HCEC 1CT (cell line): ENCODE measurements at places on chromosomes 4 and X.
A peak's percentile ranks its signal among the peaks of the same experiment; 100 is the strongest.

DNA sequence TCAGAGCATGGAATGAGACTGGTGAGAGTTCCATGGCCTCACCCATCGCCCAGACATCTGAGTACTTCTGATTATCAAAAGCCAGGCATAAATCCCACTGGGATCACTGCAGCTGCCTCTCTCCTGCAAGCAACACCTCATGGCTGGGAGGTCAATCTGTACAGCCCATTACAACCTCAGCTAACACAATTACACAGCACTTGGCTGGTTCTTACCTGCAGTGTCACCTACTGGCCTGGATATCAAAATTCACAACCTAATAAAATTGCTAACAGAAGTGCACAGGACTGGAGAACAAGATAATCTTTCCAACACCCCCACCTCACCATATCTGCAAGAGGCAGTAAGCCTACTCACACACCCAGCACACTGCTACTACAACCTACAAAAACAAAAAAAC, 341.7 kb upstream of the NDST3 start:
- no peak for DNase-seq

- DNase-seq: peak; percentile 81
These were observed 25.3 kb downstream of the FAM241A start for GRCh38 chr4:112170451-112170993.

- DNase-seq: no peak
These were observed 89.5 kb downstream of the AASDH start for GRCh38 chr4:56297776-56298175.

DNA sequence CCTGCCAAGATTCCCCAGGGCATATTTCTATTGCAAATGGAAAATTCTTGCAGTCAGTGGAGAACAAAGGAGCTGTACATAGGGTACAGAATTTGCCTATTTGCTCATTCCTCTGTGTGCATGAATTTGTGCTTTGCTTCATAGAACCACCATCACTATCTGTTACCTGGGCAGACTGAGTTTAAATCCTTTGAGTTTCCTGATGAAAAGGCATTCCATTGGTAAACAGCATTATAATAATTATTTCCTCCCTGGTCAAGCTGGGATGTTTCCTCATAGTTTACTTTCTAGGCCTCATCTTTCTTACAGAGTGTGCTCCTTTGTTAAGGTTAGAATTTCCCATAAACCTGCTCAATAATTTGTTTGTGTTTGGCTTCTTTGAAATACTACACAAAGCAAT, 809 bp upstream of the SLC6A14 start:
- no peak for DNase-seq

GRCh38 chr4:76896614-76897535, 1.1 kb downstream of the SOWAHB start:
- DNase-seq: no peak

DNA sequence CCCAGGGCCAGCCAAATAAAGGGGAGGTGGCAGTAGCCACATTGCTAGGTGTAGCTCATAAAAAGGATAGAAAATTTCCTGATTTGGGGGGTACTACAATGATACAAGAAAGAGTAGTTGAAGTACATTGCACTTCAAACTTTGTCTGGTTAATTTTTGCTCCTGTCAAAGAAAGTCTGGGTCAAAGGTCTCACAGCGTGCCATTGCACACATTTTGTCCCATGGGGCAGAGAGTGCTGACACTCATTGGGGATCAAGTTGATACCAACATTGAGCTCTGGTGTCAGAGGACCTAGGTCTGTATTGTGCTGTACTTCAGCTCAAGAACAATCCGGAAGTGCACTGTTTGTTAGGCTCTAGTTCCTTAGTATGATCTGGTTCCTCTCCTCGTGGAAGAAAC, 229.2 kb upstream of the AGTR2 start:
- DNase-seq: no peak

- DNase-seq: peak; percentile 34
These were observed 124.7 kb downstream of the CAMK2D start for GRCh38 chr4:113636877-113637276.

DNA sequence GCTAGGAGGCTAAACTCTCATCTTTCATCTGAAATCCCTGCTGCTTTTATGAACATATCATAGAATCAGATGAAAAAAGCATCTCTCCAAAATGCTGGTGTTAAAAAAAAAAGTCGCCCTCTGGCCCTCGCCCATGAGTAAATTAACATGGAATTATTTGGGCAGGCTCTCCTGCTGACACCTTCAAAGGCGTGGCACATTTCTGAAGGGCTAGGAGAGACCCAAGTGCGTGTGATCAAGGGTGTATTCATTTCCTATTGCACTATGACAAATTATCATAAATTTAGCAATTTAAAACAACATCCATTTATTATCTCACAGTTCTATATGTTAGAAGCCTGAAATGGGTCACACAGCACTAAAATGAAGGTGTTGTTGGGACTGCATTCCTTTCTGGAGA, 5.1 kb downstream of the ANXA3 start:
- peak; percentile 26 for DNase-seq

DNA sequence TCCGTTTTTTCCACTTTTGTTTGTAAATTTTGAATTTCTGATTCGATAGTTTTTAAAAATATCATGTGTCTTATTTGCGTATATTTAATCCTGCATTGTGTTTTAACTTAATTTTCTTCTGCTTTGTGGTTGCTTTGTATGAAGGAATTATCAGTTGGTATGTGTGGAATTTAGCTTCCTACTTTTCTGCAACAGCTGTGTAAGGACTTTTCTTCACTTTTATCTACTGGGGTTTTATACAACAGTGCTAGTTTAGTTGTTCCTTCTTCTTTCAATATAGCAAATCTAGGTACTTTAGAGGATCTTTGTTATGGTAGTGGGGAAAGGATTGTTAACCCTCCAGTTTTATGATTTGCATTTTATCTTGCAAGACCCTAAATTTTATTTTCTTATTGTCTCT, 410.3 kb downstream of the CCSER1 start:
- no peak for DNase-seq

GRCh38 chr4:25330905-25331808, 18.6 kb downstream of the ZCCHC4 start:
- no peak for DNase-seq

GRCh38 chr4:123198706-123199105, 197.9 kb upstream of the SPRY1 start:
- DNase-seq: no peak

DNA sequence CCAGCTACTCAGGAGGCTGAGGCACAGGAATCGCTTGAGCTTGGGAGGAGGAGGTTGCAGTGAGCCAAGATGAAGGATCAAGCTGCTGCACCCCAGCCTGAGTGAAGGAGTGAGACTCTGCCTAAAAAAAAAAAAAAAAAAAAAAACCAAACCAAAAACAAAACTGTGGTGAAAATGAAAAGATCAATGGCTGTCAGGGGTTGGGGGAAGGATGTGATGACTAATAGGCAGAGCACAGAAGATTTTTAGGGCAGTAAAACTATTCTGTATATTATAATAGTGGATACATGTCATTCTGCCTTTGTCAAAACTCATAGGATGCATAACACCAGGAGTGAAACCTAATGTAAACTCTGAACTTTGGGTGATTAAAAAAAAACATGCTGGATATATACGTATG, 69.9 kb upstream of the ELOVL6 start:
- no peak for DNase-seq

- no peak for DNase-seq
These were observed 127.8 kb downstream of the PHKA2 start for GRCh38 chrX:18855919-18856644.

GRCh38 chr4:129344058-129344457, 248.1 kb downstream of the C4orf33 start:
- DNase-seq: no peak

DNA sequence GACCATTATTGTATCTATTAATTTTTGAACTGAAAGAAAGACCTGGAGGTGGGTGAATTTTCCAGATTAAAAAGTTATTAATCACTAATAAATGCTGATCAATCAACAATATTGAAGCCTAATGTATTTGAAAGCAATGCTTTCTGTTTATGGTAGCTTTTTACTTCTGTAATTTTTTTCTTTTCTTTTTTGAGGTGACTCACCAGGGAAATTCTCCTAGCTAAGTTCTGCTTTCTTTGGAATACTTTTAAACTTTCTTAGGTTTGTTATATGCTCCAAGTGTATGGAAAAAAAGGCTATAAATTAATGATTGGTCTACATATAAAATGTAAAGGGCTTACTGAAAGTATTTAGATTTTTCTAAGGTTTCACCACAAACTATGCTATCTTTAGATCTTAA, 94.2 kb downstream of the MBNL3 start:
- no peak for DNase-seq

DNA sequence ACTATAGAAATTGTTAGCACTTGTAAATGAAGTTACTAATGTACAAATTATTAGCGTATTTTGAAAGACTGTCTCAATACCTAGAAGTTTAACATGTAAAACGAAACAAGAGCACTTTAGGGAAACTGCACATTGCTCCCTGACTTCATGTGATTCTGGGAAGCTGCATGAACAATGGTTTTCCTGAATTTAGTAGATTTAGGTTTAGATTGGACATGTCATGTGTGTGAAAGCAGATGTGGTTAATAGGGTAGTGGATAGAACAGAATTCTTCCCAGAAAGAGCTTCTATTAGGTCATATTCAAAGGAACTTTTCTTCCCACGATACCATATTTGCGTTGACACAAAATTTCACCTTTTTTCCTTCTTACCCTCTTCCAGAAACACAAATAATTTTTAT, 14.9 kb upstream of the CXCL8 start:
- no peak for DNase-seq

- peak; percentile 18 for DNase-seq
These were observed 130.1 kb downstream of the MGST2 start for GRCh38 chr4:139795527-139796314.

DNA sequence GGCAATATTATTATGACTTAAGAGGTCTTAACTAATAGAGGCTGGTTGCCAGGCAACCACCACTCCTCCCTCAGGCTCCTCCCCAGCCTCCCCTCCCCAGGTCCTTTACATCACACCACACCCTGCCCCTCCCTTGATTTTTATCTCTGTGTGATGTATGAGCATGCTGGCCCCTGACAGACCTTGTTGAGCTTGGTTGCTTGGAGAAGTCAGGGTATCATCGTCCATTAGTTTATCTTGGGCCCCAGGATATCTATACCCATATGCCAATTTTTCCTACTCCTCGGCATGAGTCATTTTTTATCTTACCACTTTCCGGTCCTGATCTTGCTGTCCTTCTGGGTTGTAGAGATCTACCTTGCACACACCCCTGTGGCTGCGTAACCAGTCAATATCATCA, 2.5 kb downstream of the AKAP4 start:
- DNase-seq: no peak

DNA sequence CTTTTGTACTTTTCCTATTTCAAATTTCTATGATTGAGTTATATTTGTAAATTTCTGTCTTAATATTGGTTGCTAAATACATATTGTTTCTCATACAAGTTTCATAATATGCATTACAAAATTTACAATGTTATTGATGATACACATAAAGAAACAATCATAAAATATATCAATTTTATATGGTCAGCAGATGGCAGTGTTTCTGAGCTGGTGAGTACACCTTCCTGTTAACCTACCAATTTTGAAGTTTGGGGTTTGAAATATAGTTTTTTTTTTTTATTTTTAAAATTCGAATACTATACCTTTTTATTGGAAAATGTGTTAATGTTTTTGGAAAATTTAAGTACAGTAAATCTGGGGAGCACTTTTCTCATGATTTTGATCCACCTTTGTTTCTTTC, 1953.1 kb upstream of the ADGRL3 start:
- DNase-seq: no peak

GRCh38 chr4:91359041-91360031, 944.4 kb upstream of the GRID2 start:
- DNase-seq: no peak

GRCh38 chr4:116223040-116223732, 862.2 kb downstream of the TRAM1L1 start:
- DNase-seq: no peak

GRCh38 chr4:163200727-163201349, 34.1 kb upstream of the NAF1 start:
- DNase-seq: no peak

GRCh38 chr4:184344435-184344834, 126.8 kb upstream of the ENPP6 start:
- DNase-seq: no peak

GRCh38 chrX:110699109-110699508, 96.5 kb downstream of the CHRDL1 start:
- DNase-seq: peak; percentile 44

DNA sequence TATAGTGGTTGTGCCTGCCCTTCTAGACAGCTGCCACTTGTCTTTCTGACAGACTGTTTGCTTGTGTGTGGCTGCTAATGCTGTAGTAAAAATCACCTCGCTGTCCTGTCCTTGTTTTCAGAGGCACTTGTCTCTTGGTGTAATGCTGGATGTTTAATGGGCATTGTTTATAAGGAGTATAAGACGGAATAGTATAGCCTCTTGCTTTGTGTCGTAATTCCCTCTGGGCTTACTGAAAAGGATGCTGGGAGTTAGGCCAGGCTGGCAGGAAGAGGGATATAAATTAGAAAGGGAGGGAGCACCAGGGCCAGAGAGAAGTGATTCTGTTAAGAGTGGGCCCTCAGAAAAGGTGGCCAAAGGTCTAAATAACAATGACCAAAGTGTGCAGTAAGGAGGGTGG, 29.0 kb downstream of the NHS start:
- no peak for DNase-seq

GRCh38 chrX:140034916-140035315, 69.6 kb upstream of the CXorf66 start:
- DNase-seq: no peak

GRCh38 chr4:110638089-110638746, 15.3 kb upstream of the PITX2 start:
- no peak for DNase-seq

DNA sequence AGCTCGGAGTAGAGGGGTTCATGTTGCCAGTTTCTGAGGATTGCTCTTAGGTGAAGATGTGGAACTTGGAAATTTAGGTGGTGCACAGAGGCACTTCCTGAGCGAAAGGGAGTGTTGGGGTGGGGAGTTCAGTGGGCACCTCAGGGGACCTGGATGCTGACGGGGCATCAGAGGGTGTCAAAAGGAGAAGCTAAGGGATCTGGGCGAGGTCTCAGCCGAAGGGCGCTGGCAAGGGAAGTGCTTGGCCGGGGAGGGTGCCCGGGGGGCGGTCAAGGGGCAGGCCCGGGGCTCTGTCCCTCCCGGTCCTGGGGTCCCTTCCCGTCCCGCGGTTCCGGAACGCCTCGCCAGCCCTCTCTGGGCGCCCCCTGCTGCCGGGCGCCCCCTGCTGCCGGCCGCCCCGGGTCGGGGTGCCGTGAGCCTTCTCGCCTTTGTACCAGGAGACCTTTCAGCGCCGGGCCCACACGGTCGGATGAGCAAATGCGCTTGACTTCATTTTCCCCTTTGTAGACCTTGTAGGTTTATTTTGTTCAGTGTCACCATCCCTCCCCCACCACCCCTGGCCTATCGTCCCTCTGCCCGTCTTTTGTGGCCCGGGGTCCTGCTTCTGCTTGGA, 3.0 kb upstream of the PHOX2B start:
- DNase-seq: no peak

DNA sequence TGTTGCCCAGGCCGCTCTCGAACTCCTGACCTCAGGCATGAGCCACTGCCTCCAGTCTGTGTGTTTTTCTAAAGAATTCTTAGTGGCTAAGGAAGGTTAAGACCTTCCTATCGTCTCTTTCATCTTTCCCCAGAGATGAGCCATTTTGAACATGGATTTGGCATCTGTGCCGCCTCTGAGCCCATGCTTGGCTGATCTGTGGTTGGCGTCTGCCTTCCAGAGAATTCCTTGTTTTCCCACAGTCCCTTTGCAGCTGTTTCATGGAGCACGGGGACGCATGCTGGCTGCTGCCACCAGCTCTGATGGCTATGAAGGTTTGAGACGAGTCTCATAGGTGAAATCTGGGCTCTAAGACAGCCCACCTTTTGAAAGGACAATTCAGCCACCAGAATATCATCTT, 60.4 kb downstream of the SHROOM2 start:
- DNase-seq: no peak

GRCh38 chr4:88090898-88091297, 67.5 kb downstream of the ABCG2 start:
- no peak for DNase-seq
